Stomach (tissue), 19 donors: ENCODE measurements at places on chromosomes 3 and 15.
A peak's percentile ranks its signal among the peaks of the same experiment; 100 is the strongest.

- H3K36me3 ChIP-seq = peaks cover 35% of the 10 kb centered on the region
- no peak overlapping the region for H3K4me3 ChIP-seq
- H3K27me3 ChIP-seq = no peaks in the 10 kb centered on the region
These were observed 85.0 kb downstream of the TGFBR2 start for GRCh38 chr3:30691249-30691880.

DNA sequence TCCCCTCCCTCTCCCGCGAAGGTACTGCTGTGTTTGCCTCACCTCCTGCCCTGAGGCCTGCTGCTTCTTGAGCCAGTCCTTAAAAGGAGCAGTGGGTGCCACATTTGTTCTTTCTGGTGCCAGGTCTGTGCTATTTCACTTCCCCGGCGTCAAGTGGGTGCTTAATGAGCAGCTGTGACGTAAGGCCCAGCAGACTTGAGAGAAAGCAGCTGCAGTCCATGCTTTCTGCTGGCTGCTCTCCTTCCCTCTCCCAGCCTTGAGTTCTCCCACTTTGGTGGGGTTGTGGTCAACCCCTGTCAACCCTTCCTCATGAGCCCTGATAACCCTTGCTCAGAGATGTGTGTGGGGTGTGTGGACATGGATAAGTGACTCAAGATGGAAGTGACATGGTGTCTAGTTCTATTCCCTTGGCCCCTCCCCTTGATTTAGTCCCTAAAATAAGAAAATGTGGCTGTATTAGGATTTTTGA lies 6.9 kb downstream of the INAFM2 start:
- peak overlapping the region; percentile 92 for H3K27ac ChIP-seq
- no peaks in the 10 kb centered on the region for H3K36me3 ChIP-seq
- H3K27me3 ChIP-seq = no peaks in the 10 kb centered on the region
- H3K4me1 ChIP-seq = peaks cover 24% of the 10 kb centered on the region
- H3K4me3 ChIP-seq = no peak overlapping the region
- DNase-seq = no peak

DNA sequence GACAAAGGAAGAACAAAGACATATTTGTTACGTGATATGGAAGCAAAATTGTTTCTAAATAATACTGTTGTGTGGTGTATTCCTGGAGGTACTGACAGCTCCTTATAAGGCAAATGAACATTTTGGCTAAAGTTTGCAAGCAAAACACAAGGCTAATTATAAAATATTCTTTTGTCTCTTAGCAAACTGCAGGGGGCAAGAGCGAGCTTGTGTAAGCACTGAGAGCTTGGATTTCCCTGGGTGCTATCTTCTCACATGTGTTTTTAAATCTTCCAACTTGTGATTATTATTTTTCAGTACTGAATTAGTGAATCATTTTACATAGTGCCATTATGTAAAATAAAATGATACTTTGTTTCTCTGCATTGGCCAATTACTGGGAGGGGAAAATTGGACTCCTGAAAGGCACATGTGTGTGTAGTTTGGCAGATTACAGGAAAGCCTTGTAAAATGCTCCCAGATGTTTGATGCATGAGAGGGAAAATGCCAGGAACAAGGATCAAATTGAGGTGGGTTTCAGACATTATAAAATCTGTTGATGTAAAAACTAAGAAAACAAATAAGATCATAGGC lies 611.5 kb downstream of the AGBL1 start:
- H3K27ac ChIP-seq = no peak overlapping the region
- H3K4me3 ChIP-seq = no peak overlapping the region
- no peaks in the 10 kb centered on the region for H3K27me3 ChIP-seq
- peak; percentile 44 for DNase-seq
- H3K36me3 ChIP-seq = no peaks in the 10 kb centered on the region

GRCh38 chr3:55882006-55882405 lies 394.9 kb upstream of the WNT5A start:
- DNase-seq = no peak
- no peak overlapping the region for H3K4me3 ChIP-seq
- H3K4me1 ChIP-seq = no peaks in the 10 kb centered on the region
- H3K36me3 ChIP-seq = no peaks in the 10 kb centered on the region
- H3K27me3 ChIP-seq = no peaks in the 10 kb centered on the region

- no peaks in the 10 kb centered on the region for H3K27me3 ChIP-seq
- H3K36me3 ChIP-seq = peaks cover 13% of the 10 kb centered on the region
- DNase-seq = no peak
- peaks cover 74% of the 10 kb centered on the region for H3K4me1 ChIP-seq
These were observed 9.7 kb downstream of the SCAMP2 start for GRCh38 chr15:74863239-74864056.

DNA sequence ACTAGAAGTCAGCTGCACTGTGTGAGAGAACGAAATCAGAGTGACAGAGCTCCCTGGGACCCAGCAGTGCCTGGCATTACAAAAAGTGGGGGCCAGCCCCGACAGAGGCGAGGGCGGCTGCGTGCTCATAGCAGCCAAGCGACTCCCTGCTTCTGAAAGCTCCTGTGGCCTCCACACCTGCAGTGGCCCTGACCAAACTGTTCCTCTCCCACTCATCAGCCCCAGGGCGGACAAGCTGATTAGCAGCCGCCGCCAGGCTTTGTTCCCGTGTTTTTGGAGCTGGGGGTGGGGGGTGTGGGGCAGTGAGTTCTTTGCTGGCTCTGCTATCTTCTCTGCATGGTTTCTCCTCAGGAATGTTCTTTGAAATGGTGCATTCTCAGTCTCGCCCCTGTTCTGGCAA lies 58.1 kb downstream of the DGKG start:
- no peak for DNase-seq
- no peak overlapping the region for H3K4me3 ChIP-seq
- H3K4me1 ChIP-seq = no peaks in the 10 kb centered on the region
- H3K27me3 ChIP-seq = peaks cover 6% of the 10 kb centered on the region
- H3K36me3 ChIP-seq = peaks cover 18% of the 10 kb centered on the region
